Iris pigment epithelial cell (primary cell): ENCODE measurements at places on chromosomes 1 and 21.

- DNase-seq, result no peak
These were observed 21.8 kb downstream of the EYA3 start for GRCh38 chr1:28066393-28067154.

DNA sequence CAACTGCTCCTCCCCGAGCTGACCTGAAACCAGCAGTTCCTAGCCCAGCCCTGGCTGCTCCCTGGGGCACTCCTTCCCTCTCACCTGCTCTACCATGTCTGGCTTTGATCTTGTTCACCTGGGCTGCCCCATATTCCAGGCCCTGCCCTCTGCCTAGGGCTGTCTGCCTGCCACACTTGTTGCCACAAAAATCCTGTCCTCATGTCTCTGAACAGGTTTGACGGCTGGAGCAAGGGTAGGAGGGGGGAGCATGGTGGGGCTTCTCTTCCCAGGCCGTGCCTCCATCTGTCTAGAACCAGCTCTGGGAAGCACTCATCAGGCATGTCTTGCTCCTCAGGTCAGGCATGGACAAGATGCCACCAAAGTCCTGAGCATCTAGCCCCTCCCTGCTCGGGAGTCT is 44.3 kb upstream of the WNT2B start:
- DNase-seq, result no peak

DNA sequence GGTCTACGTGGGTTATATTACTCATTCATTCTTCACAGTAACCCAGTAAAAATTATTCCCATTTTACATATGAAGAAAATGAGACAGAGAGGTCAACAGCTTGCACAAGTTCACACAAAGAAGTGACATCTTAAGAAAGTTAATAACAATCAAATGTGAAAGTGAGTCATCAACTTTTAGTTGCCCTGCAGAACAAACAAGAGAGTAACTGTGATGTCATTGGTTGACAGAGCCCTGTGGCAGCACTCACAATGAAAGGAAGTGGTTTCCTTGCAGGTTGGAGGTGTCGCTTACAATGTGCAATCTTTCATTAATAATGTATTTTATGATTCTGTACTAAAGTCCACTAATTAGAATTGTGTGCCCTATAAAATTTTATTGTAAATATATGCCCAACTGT is 369.6 kb downstream of the RYR2 start:
- DNase-seq, result no peak

DNA sequence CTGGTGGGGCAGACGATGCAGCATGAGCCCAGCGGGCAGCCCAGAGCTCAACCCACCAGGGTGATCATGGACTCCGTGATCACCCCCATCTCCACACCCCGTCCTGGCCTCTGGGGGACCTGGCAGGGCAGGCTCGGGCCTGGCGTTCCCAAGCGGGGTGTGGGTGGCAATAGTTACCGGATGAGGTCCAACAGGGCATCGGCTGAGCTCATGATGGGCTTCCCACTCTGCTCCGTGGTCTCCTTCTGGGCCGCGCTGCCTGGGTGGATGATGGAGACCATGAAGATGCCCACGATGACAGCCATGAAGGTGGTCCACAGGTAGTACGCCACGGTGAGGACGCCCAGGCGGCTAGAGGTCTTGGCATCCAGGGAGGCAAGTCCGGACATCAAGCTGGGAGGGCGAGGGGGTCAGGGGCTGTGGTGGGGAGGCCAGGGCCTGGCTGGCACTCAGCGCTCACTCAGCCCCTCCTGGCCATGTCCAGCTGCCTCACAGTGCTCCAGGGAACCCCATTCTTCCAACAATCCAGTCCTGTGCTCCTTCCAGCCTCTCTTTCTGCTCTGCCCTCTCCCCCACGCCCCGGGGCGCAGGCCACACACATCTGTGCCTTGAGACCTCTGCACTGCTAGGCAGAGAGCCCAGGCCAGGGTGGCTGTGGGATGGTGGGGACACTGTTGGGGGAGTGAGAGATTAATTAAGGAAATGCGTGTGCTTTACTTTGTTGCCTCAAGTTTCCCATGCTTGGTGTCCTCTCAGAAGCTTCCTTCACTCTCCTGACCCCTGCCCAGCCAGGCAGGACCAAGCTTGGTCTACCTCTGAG is 27.6 kb downstream of the SLC1A7 start:
- no peak for DNase-seq

DNA sequence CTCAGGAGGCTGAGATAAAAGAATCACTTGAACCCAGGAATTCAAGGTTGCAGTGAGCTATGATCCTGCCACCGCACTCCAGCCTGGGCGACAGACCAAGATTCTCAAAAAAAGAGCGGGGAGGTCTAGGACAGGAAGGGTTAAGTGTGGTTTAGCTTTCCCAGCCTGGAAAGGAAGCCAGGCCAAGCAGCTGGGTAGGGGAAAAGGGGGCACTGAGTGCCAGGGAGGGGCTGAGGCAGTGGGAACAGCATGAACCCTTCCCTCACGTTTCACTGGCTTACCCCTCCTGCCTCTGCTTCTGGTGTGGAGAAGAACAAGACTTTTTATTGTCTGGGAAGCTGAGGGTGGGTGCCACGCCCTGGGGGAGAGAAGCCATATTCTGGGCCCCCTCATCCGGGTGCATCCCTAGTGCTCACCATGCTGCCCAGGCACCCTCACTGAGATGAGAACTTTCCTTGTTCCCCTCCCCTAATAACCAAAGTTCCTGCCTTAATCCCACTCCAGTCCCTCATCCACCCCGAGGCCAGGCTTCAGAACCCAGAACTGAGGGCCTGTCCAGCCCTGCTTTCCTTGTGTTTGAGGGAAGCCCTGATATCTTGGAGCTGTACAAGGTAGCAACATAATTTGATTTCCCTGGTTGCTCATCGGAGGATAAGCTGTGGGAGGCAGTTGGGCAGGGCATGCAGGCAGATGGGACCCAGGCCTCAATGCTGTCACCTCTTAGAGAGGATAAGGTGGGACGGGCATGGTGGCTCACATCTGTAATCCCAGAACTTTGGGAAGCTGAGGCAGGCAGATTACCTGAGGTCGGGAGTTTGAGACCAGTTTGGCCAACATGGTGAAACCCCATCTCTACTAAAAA is 2.0 kb upstream of the LMNA start:
- no peak for DNase-seq

- no peak for DNase-seq
These were observed 8.6 kb downstream of the AVPR1B start for GRCh38 chr1:206108635-206109034.

DNA sequence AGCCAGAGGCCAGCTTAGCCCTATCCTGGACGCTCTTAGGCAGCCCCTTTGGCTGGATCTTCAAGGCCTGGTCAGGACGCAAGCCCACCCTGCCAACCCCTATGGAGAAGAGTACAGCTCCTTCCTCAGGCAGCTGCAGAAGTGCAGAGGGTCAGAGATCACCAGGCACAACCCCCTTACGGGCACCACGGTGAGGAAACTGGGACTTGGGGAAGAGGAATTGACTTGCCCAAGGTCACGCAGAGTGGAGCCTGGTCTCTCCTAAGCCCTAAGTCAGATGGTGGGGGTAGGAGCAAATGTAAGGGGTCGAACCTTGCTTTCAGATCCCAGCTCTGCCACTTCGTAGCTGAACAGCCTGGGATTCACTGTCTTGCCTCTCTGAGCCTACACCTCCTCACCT is 3.7 kb downstream of the E2F2 start:
- no peak for DNase-seq

- no peak for DNase-seq
These were observed 114.7 kb upstream of the WNT4 start for GRCh38 chr1:22257290-22258275.

- DNase-seq, result peak; percentile 89
These were observed 118.3 kb downstream of the TGFB2 start for GRCh38 chr1:218463194-218464156.

GRCh38 chr1:29330856-29331255 is 94.5 kb downstream of the PTPRU start:
- DNase-seq, result no peak

DNA sequence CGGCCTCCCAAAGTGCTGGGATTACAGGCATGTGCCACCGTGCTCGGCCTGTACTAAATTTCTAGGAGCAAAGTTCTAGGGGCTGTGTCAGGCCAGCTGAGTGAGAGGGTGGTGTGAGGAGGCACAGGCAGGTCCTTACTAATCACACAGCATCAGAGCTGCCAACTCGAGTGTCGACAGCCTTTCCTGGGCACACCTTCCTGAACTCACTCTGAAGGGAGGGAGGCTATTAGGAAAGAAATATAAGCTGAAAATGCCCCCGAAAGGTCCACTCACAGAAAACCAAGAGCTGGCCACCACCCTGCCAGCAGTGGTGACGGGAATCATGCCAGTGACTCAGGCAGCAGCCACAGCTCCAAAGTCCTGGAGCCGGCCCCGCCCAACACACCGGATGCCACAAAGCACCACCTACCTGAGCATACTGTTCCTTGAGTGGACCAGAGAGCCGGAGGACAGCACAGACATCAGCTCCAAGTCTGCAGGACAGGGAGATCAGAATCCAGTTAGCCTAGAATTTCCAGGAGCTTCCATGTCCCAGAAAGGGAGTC is 4.5 kb downstream of the PMVK start:
- no peak for DNase-seq

GRCh38 chr1:48853006-48853405 is 76.3 kb upstream of the BEND5 start:
- peak; percentile 53 for DNase-seq

- peak; percentile 52 for DNase-seq
These were observed 20.6 kb downstream of the MTHFR start for GRCh38 chr1:11784993-11785769.

DNA sequence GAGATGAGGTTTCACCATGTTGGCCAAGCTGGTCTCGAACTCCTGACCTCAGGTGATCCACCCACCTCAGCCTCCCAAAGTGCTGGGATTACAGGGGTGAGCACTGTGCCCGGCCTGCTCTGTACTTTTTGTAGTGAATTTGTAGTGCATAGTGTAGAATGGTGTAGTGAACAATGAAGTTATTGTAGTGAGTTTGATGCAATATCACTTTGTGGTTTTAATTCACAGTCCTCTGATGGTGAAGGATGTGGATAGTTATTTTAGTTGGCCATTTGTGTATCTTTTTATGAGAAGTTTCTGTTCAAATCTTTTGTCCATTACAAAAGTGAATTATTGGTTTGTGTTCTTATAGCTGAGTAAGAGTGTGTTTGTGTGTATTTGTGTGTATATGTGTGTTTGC is 57.6 kb downstream of the PDE4B start:
- DNase-seq, result no peak

DNA sequence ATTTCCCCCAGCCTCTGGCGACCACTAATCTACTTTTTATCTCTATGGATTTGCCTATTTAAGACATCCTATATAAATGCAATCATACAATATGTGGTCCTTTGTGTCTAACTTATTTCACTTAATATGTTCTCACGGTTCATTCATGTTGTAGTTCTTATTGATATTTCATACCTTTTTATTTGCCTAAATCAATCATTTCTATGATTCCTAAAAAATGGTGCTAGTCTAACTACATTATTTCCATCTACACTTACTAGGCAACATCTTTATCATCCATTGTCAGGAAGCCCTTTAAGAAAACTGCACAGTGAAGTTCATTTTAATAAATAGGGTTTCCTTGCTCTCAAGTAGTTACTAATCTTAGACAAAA is 380 bp upstream of the FBXO28 start:
- no peak for DNase-seq

DNA sequence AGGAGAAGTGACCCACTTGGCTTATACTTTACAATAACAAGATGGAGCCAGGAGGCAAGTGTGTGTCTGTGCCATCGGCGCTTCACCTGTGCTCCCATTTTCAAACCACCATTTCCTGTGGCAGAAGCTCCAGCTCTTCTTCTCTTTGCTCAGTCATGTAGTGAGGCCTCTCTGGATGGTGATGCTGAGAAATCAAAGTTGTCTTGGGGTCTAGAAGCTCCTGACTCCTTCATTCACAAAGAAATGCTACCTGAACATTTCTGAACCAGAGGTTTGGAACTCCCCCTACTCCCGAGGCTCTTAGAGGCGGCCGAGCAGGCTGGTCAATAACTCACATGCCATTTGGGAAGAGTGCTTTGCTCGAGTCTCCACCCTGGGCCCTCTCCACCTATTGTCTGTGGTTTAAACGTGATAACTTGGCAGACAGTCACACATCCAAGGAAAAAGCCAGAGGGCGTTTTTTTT is 18.0 kb downstream of the SLAMF1 start:
- DNase-seq, result no peak

- peak; percentile 28 for DNase-seq
These were observed 2.7 kb downstream of the KHDC4 start for GRCh38 chr1:155931332-155932038.

GRCh38 chr1:65387821-65388220 is 32.6 kb upstream of the LEPR start:
- no peak for DNase-seq

GRCh38 chr1:109714661-109715372 is 2.8 kb downstream of the GSTM5 start:
- DNase-seq, result no peak
